ENCODE measurements at places on chromosomes 16 and 17. TPM values are rescaled to one million over a fixed set of nuclear protein-coding genes. Genes with fewer than 3 reads are reported as not detected.

The CCL2 gene
- total RNA-seq, result 6.1 TPM

The FOXL1 gene
- not detected for total RNA-seq

The CNGB1 gene
- not detected for total RNA-seq

The HELZ gene
- 89.4 TPM for total RNA-seq

The MT3 gene
- not detected for total RNA-seq

The ARHGDIA gene
- total RNA-seq, result 352 TPM

The CX3CL1 gene
- 1.7 TPM for total RNA-seq

The MPV17L gene
- total RNA-seq, result 6.2 TPM

The ERBB2 gene
- 15.9 TPM for total RNA-seq

The PPM1E gene
- total RNA-seq, result 0.23 TPM

The KRTAP9-2 gene
- not detected for total RNA-seq

The KRT20 gene
- not detected for total RNA-seq

The ZP2 gene
- total RNA-seq, result not detected

The SLC25A10 gene
- total RNA-seq, result 3.6 TPM

The CIBAR2 gene
- total RNA-seq, result 2.4 TPM

The ASPSCR1 gene
- total RNA-seq, result 20.2 TPM

The CFAP119 gene
- total RNA-seq, result 4.2 TPM

The LRRC37A3 gene
- total RNA-seq, result 22.7 TPM

The RAB11FIP4 gene
- total RNA-seq, result 25.2 TPM

The NPIPA3 gene
- not detected for total RNA-seq
